AG09309 (cell line): ENCODE measurements at places on chromosomes 3 and 15.
A peak's percentile ranks its signal among the peaks of the same experiment; 100 is the strongest.

- no peak for DNase-seq
Observed at GRCh38 chr3:52800079-52800478, 5.5 kb downstream of the ITIH3 start.

- DNase-seq, result peak; percentile 80
Observed at GRCh38 chr3:18302517-18302916, 122.6 kb downstream of the SATB1 start.

DNA sequence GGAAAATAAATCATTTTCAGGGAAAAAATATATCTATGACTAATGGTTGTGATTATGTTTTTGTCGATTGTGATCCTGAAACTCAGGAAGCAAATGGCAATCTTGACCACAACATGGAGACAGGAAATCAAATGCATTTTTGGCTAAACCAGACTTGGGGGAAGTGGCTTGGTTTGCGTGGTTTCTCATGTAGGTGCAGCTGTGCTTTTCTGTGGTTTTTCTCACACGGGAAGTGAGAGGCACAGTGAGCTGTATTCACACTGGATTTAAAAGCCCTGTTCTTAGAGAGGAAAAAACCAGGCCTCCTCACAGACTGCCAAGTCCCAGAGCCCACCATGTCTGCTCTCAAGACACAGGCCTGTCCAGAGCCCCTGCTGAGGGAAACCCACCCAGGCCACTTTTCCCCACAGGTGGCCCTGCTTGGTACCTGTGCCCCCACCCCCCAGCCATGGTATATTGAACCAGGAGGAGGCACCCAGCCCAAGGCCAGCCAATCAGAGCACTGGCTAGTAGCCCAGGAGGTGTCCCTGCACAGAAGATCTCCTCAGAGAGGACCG, 46.1 kb downstream of the BTD start:
- peak; percentile 95 for DNase-seq

GRCh38 chr3:41317298-41317697, 118.0 kb downstream of the CTNNB1 start:
- no peak for DNase-seq

- DNase-seq, result peak; percentile 51
Observed at GRCh38 chr3:47612178-47612577, 33.5 kb upstream of the CSPG5 start.

- DNase-seq, result no peak
Observed at GRCh38 chr15:77804210-77804609, 171.5 kb upstream of the LINGO1 start.

DNA sequence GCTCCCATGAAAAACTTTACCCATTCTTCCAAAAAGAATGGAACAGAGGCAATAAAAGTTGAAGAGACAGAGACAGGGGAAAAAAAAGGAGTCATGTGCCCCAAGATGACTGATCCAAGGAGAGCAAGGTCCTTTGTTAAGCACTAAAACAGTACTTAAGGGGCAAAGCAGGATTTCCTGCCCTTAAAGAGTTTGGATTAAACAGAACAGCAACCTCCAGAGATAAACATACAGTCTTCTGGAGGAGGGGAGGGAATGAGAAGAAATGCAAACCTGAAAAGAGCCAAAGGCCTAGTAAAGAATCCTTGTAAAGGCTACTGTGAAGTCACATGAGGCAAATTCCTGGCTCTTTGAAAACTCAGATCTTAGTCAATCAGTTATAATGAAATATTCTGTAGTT, 38.2 kb downstream of the SHQ1 start:
- DNase-seq, result no peak

DNA sequence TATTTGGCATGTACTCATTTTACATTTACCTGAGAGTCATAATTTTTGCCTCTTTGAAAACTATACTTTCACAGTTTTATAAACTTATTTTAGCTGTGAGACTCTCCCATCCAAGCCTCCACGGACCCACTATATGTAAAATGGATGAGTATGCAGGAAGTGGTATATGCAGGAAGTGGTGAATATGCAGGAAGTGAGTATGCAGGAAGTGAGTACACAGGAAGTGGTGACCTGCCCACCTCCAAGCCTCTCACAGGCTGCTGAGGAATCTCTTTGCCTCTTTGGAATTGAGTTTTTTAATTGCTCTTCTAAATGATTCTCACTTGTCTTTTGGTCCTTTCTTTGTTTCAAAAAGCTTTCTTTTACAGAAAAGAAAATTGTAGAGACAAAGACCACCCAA, 85.2 kb downstream of the KBTBD8 start:
- no peak for DNase-seq

- no peak for DNase-seq
Observed at GRCh38 chr3:8641472-8641871, 3.1 kb downstream of the SSUH2 start.

GRCh38 chr3:72093270-72093991, 308.5 kb upstream of the PROK2 start:
- DNase-seq, result no peak

- no peak for DNase-seq
Observed at GRCh38 chr3:159882790-159883779, 105.5 kb upstream of the IL12A start.

DNA sequence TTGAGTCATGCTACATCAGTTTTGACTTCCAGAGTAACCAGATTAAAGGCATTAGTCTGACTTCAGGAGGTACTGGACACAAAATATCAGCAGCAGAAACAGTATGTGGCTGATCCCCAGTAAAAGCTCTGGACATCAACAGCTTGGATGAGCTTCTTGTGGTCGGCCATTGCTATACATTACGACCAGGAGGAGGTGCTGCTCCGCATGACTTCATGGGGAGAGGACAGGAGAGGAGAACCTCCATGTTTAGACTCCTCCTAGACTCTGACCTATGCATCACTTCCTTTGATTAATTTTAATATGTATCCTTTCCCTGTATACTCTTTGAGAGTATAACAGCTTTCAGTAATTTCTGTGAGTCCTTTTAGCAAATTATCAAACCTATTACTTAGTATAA, 285.6 kb upstream of the ARHGEF26 start:
- DNase-seq, result no peak

- DNase-seq, result no peak
Observed at GRCh38 chr3:45560281-45560971, 34.1 kb upstream of the LIMD1 start.

- no peak for DNase-seq
Observed at GRCh38 chr3:194286375-194287146, 64.6 kb downstream of the CPN2 start.

GRCh38 chr15:96914081-96914480, 583.6 kb downstream of the NR2F2 start:
- no peak for DNase-seq

GRCh38 chr3:81891055-81891895, 129.8 kb upstream of the GBE1 start:
- no peak for DNase-seq

DNA sequence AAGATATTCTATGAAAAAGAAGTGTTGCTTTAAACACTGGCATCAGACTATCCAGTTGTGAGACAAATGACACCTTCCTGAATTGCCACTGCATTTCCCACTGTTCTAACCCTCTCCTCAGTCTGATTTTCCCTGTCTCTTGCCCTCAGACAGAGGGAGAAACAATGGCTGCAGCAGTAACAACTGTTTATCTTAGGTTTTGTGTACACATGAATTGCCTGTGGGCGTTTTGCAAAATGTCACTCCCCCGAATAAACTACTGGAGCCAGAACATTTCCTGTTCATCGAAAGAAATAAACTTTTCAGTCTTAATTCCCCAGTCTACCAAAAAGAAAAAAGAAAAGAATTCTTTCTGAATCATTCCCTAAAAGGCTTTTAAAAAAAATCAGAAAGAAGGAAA, 155.1 kb downstream of the MAGI1 start:
- DNase-seq, result no peak

- no peak for DNase-seq
Observed at GRCh38 chr3:123325766-123326256, 123.1 kb downstream of the ADCY5 start.

GRCh38 chr3:14345496-14346150, 56.8 kb upstream of the SLC6A6 start:
- no peak for DNase-seq

GRCh38 chr3:104631254-104631653, 735.5 kb upstream of the ALCAM start:
- no peak for DNase-seq

- no peak for DNase-seq
Observed at GRCh38 chr15:45704329-45705249, 69.8 kb downstream of the SQOR start.

DNA sequence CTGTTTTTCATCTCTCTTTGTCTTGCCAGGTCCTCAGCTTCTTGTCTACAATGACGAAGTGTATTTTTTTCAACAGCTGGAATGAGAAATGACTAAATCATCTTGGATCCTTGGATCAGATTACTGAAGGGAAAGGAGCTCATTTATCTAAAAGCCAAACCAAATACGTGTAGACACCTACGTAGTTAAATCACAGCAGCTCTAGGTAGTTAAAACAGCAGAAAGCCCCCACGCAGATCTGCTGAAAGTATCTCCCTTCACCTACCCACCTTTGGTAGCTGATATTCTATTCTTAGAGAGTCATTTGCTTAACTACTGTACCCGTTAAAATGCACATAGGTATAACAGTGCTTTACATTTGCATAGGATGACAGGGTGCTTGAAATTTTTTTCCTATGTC, 105.5 kb upstream of the WNT5A start:
- DNase-seq, result no peak

DNA sequence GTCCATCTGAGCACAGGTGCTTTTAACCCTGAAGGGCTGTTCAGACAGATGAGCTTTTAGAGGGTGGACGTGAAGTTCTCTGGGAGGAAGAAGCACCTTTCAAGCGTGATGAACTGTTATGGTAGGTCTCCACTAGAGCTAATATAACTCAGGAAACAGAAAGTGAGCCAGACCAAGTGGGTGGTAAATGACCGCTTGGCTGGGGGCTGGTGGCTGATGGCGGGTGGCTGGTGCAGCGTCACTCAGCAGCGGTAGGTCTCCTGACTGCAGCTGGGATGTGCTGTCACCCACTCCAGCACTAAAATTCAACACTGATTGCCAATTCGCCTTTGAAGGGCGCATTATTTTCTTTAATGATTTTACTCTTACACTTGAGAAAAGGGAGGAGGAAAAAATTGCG, 31.2 kb upstream of the LACTB start:
- DNase-seq, result no peak

DNA sequence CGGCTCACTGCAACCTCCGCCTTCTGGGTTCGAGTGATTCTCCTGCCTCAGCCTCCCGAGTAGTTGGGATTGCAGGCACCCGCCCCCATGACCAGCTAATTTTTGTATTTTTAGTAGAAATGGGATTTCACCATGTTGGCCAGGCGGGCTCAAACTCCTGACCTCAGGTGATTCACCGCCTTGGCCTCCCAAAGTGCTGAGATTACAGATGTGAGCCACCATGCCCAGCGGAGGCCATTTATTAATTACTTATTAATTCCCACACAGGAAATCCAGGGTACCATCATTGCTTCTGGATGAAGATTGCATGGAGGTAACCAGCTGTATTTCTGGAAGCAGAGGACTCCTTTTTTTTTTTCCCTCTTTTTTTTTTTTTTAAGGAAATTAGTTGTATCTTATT, 37.8 kb downstream of the MAP4 start:
- DNase-seq, result no peak
